Jurkat, Clone E6-1 (cell line): ENCODE measurements at places on chromosomes 12 and 14.

DNA sequence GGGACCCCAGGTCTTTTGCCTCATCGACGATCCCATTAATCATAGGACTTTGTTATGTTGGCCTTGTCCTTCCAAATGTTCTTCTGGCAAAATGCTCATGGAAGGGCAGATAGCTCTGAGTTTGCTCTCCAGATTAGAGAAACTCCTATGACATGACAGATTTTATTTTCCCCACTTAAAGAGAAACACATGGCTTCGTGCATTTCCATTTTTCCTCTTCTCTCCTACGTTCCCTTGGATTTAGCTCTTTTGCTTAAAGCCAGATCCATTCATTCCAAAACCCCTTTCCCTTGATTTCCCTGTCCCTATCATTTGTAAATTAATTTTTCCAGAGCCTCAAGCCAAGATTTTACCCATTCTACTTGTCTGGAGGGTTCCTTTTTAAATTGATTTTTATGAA is 2.9 kb downstream of the PRIMA1 start:
- DNase-seq: no peak

GRCh38 chr14:75542588-75543091 is 20.4 kb downstream of the BATF start:
- DNase-seq: peak; percentile 87

DNA sequence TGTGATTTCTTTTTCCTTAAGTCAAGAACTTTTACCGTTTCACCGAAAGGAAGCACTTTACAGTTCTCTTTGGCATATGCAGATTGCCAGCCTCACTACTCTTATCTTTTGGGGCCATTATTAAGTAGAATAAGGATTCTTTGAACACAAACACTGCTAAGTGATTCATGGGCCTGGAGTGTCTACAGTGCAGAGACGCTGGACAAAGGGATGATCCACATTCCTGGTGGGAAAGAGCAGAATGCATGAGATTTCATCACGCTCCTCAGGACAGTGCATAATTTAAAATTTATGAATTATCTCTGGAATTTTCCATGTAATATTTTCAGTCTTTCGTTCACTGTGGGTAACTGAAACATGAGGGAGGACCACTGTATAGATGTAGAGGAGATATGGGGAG is 90.2 kb downstream of the TTLL5 start:
- no peak for DNase-seq

DNA sequence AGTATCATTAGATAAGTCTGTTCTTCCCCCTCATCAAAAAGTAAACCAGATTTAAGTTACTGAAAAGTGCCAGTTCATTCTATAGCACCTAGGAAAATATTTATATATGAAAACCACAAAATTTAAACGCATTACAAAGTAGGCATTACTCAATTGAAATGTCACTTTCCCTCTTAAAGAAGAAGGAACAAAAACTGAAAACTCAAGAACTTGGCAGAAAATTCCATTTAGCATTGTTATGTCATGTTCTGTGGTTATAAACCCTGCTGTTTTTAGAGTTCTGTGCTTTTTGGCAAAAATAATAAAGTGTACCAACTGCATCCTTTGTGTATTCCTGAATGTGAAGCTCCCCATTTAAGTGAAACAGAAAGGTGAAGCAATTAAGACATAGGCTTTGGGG is 3.6 kb downstream of the FGD4 start:
- DNase-seq: no peak

DNA sequence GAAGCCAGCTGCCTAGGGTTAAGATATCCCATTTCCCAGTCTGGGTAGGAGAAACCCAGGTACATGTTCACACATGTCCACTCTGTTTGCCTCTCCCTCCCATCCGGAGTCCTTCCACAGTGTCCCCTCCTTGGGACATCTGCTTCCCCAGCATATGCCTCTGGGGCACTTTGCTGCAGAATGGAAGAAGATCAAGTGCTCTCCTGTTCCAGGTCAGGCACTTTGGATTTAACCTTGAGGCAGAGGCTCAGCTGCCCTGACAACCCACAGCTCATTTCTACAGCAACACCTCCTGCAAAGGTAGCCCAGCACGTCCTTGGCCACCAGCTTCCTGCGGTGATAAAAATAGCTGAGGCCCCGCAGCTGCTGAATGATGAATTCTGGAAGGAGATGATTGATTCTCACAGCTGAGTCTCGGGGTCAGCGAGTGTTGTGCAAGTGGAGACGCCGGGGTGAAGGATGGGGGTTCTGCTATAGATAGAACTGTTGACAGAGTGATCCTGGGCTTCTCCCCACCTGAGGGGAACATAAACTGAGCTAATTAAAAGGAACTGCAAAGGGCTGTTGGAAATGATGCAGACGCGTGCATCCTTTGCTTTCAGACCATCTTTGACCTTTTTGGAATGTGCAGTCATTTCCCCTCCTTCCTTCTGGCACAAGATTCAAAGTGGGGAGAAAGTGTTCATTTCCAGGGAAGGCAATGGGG is 145.0 kb downstream of the SLC38A6 start:
- DNase-seq: no peak

DNA sequence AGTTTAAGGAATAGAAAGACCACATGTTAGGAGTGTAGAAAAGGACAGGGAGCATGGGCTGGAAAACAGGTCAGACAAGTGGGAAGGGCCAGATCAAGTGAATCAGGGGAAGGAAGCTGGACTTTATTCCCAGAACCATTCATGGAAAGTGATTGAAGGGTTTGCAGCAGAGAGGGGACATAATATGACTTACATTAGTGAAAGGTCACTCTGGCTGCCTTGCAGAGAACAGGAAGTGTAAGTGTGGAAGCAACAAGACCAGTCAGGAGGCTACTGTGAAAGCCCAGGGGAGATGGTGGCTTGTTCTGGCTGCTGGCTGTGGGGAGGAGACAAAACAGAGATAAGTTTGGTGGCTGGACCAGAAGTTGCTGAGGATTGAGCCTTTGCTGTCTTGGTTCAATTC is 69.1 kb downstream of the VCPKMT start:
- no peak for DNase-seq

GRCh38 chr14:22178333-22178839 is 410.6 kb downstream of the DAD1 start:
- no peak for DNase-seq

DNA sequence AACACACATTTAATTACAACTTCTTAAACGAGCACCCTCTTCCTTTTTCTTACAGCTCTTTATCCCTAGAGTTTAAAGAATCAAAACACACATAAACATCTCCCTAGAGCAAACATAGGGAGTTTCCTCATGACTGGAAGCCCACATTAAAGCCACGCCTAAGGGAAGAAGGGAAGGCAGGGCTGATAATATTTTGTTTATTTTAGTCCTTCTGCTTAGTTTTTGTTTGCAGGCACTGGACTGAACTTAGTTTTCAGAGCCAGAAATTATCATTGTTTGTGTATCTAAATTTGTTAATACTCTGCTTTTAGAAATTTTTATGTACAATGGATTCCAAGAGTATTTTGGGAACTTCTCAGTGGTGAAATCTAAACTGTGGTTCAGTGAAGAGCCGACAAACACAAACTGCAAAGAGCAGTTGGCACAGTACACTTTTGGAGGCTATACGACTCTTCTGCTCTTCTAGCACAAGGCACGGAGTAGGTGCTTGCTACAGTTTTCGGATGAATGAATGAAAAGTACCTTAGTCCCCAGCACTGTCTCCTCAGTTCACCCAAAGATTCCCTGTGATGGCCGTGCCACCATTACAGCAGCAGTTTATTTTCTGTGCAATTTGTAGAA is 17.6 kb upstream of the AMIGO2 start:
- DNase-seq: no peak

GRCh38 chr14:101954501-101954900 is 9.9 kb upstream of the DYNC1H1 start:
- no peak for DNase-seq

GRCh38 chr14:58238252-58239243 is 6.1 kb upstream of the PSMA3 start:
- DNase-seq: no peak

- peak; percentile 16 for DNase-seq
Observed at GRCh38 chr12:81644503-81644902, 114.6 kb downstream of the PPFIA2 start.

GRCh38 chr12:56658921-56659320 is 13.1 kb upstream of the ATP5F1B start:
- DNase-seq: no peak

GRCh38 chr12:128091951-128092382 is 175.0 kb upstream of the TMEM132C start:
- no peak for DNase-seq

GRCh38 chr12:15613981-15614380 is 175.2 kb downstream of the EPS8 start:
- DNase-seq: no peak

DNA sequence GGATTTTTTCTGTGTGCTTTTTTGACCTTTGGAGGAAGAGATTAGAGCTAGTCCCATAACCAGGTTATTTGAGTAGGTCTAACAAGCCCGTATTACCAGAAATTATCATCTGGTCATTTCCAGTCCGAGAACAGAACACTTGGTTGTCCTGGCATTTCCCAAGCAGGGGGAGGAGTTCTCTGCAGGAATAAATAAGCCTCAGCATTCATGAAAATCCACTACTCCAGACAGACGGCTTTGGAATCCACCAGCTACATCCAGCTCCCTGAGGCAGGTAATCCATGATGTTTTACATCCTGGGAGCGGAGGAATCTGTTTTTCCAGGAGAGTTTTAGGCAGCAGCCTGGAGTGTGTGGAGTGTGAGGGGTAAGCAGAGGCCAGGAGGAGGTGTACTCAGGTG is at the start of gene SERPINA3:
Gene SERPINA3, plus strand, starts transcription at position 218 of the 400 bp plus-strand sequence. CDS start 2,051 bp downstream, outside the sequence.
- no peak for DNase-seq

DNA sequence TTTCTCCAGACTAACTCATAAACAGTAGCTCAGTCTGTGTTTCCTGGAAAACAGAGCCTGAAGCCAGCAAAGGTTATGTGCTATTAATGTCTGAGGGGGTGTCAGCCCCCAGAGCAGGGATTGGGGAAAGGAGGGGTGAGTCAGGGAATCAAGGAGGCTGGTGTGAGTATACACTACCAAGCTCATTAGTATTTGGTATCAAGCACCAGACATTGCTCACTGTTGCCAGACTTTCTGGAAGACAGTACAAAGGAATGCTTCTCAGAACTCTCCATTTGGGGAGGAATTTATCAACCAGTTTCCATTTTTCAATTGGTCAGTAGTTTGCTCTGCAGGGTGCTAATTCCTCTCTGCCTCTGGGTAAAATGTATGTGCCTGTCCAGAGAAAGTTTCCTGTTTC is 443.4 kb downstream of the GLT1D1 start:
- DNase-seq: no peak

GRCh38 chr12:11182529-11182928 is 4.2 kb downstream of the TAS2R42 start:
- no peak for DNase-seq

DNA sequence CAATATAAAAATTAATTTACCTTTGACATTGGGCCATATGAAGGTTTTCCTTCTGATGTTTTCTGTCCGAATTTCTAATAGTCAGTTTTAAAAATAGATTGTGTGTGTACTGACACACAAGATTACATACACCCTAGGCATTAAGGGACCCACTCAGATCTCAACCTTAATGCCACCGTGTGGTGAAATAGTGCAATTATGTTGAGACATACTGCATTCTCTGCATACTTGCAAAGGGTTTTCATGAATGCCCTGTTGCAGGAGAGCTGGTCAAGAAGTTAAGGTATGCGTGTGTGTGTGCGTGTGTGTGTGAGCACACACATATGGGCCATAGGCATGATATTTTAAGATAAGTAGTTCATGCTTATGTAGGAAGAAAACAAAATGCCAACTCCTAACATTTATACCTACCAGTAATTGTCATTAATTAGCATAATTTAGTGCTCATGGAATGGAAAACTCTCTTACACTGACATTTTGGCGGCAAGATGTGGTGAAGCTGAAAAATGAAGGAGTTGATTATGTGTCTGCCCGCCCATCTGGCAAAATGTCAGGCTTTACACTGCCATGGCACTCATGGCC is 58.8 kb downstream of the PIK3C2G start:
- peak; percentile 22 for DNase-seq

GRCh38 chr12:4030929-4031702 is 157.9 kb upstream of the PARP11 start:
- DNase-seq: peak; percentile 21

- no peak for DNase-seq
Observed at GRCh38 chr12:101733166-101733565, 6.1 kb downstream of the SYCP3 start.

GRCh38 chr12:2414810-2415567 is 362.2 kb downstream of the CACNA1C start:
- no peak for DNase-seq

DNA sequence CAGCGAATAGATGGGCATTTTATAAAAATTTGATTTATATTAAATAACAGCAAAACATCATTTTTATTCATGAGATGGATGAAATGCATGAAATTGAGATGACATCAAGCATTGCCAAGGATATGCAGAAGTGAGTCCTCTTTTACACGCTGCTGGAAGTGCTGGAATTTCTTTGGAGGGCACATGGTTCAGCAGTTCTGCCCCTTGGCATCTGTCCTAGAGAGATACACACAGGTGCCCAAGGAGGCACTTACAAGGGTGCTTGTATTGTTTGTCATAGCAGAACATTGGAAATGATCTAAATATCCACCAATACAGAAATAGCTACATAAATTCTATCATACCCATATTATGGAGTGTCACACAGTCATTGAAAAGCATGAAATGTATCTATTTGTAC is 441.1 kb upstream of the TMPO start:
- DNase-seq: no peak

DNA sequence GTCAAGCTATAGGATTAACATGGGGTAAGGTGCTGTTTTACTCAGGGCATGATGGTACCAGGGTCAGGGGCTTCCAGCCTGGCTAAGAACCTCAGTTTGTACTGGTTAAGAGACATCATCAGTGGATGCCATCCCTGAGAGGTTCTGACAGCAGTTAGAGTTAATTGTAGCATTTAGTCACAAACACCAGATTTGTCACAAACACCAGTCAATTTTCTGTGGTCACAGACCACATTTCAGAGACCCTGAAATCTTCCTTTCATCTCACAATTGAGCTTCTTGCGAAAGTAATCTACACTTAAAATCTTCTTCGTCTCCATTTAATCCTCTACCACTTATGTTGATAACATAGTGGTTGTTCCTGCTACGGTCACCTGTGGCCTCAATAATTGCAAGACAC is 143.0 kb upstream of the EGLN3 start:
- peak; percentile 40 for DNase-seq

- DNase-seq: no peak
Observed at GRCh38 chr12:52248541-52249461, 15.8 kb downstream of the KRT7 start.

- DNase-seq: no peak
Observed at GRCh38 chr14:93889739-93890483, 37.2 kb upstream of the FAM181A start.
